ENCODE measurements at places on chromosomes 7 and 10.

GRCh38 chr10:80452069-80452468, 2.0 kb upstream of the TSPAN14 start:
- DNase-seq = no peak

DNA sequence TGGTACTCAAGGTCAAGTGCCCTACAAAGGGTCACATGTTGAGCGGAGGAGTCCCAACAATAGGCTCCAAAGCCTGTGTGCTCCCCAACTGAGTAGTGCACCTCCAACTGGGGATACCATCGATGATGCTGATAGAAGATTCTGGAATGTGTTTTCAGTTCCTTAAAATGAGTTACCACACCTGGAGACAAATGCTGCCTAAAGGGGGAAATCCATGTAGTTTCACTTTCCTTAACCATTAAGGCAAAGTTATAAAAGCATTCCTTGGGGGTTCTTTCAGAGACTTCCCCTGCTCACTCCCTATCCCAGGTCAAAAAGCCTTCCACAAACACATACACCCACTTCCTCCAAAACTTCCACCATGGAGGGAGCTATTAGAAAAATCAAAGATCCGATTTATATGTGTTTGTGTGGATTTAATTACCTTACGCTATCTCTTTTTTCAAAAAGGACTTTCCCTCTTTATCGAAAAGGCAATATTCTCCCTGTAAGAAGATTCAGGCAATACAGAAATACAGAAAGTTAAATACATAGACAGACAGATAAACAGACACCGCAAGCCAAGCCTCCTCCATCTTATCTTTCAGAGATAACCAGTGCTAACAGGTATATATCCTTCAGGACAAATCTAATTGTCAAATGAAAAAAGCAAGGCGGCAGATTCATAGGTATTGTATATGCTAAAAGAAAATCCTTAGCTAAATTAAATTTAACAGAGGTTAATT, 135.9 kb upstream of the ASAH2 start:
- DNase-seq = no peak

GRCh38 chr7:104878577-104878976, 135.4 kb upstream of the KMT2E start:
- DNase-seq = no peak

GRCh38 chr10:69645296-69646184, 15.5 kb downstream of the FAM241B start:
- no peak for DNase-seq

DNA sequence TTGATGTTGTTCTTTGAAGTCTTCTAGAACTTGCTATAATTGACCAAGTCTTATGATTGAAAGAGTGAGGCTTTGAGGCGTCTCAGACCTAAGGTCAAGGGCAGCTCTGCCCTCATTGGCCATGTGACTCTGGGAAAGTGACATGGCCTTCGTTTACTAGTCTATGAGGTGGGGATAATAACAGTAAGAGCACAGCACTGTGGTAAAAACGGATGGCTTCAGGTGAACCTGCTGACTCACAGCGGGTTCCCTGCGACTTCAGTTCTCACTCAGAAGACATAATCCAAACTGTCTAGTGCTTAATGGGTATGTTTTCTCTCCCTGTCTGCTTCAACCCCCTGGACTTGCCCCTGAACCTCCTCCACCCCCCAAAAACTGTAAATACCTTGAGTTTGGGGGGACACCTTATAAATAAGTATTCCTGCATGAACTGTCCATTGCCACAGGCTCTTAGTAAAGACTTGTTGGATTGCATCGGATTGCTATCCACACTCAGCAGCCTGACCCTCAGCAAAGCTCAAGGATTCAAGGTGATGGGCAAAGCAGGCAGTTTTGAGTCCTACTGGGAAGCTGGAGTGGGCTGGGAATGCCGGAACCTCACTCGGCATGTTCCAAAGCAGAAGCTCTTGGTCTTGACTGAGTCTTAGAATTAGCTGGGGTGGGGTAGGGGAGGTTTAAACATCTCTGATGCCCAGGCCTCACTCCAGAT, 304.6 kb downstream of the KLF6 start:
- no peak for DNase-seq

- no peak for DNase-seq
These were observed 39.9 kb downstream of the PWWP2B start for GRCh38 chr10:132436861-132437410.

DNA sequence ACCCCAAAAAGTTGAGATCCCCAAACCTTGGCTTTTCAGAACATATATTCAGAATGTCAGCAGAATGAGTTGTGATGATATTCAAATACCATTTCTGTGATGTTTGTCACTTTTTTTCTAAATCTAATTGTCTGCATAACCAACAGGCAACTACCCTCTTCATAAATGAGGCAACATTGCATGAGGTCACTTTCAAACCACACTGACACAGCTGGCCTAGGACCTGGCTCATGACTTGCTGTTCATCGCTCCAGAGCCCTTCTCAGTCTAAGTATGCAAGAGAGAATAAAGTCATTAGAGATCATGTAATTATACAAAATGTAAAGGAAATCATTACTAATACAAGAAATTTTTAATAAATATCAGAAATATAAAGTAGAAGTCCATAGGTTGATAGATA, 681.9 kb downstream of the GRM8 start:
- DNase-seq = no peak

DNA sequence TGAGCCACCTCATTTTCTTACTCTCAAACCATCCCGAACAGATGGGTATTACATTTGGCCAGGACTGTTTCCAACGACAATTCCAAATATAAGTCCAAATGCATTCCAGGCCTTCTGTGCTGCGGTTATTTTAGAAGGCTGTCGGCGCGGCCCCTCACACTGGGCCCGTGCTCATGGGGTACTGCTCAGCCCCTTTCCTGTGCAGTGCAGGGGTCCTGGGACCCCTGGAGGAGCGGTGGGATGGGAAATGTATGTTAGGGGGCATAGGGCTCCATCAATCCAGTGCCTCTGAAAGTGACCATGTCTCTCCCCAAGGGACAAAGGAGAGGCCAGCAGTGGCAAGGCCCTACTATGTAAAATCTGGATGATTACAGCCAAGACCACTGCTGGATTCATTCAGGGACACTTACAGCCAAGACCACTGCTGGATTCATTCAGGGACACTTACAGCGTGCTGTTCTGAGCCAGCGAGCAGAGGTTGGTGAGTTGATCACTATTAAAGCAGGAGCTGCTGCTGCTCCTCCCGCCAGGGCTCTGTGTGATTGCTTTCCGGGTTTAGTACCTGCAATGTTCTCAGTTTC, 66.3 kb downstream of the CHST15 start:
- DNase-seq = no peak

GRCh38 chr10:49366460-49366859, 29.4 kb downstream of the DRGX start:
- no peak for DNase-seq

GRCh38 chr7:100691676-100692577, 2.1 kb downstream of the GIGYF1 start:
- peak; percentile 73 for DNase-seq

GRCh38 chr10:119279441-119279840, 72.1 kb downstream of the GRK5 start:
- DNase-seq = no peak

- DNase-seq = no peak
These were observed 78.2 kb downstream of the AKR1C4 start for GRCh38 chr10:5274795-5275194.

DNA sequence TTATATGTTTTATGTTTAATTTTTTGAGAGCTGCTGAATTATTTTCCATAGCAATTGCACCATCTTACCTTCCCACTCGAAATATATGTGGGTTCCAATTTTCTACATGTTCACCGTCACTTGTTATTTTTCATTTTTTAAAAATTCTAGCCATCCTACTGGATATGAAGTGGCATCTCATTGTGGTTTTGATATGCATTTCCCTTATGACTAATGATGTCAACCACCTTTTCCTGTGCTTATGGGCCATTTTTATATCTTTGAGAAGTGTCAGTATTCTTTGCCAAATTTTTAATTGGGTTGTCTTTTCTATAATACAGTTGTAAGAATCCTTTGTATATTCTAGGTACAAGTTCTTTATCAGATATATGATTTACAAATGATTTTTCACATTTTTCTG, 27.8 kb downstream of the NHLRC2 start:
- no peak for DNase-seq

GRCh38 chr7:91137153-91137787, 127.0 kb upstream of the FZD1 start:
- no peak for DNase-seq

- DNase-seq = no peak
These were observed 35.8 kb upstream of the EIF4H start for GRCh38 chr7:74138334-74138867.

- DNase-seq = no peak
These were observed 33.8 kb downstream of the NOLC1 start for GRCh38 chr10:102185811-102186527.

DNA sequence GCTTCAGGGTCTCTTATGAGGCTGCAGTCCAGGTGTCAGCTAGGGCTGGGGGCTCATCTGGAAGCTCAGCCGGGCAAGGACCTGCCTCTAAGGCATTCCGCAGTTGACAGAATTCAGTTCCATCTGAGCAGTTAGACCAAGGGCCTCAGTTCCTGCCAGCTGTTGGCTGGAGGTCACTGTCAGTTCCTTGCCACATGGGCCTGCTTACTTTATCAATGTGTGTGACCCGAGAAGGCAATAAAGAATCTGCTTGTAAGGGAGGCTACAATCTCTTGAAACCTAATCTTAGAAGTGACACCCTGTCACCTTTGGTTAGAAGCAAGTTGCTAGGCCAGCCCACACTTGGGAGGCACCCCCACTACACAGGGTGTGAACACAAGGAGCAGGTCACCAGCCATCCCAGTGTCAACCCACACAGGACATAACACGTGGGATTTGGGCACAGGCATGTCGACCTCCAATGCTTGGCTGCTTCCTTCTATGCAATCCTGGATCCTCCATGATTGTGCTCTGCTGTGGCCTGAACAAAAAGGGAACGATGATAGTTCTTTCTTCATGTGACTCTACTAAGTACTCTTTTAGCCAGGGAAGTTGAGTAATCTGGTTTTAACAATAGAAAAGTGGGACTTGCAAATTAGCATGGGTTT, 41.8 kb downstream of the MTURN start:
- DNase-seq = no peak

DNA sequence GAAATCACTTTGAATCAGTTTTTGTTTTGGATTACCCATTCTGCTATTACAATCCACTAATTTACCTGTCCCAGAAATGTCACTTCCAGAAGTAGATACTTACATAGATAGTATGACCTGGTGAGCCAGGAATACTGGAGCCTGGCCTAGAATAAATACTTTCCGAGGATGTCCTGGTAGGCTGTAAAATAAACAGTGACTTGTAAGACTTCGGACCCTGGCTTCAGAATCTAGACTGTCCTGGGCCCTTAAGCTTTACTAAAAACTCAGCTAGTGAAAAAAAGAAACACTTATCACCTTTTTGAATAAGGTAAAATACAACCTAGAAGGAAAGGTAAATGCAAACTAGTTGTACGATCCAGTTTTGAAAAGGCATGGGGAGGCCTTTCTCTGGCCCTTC, 69.5 kb upstream of the AFAP1L2 start:
- DNase-seq = no peak

- no peak for DNase-seq
These were observed 100.3 kb downstream of the RAPGEF5 start for GRCh38 chr7:22256541-22257096.

GRCh38 chr10:72407471-72407870, 52.8 kb upstream of the DNAJB12 start:
- no peak for DNase-seq

DNA sequence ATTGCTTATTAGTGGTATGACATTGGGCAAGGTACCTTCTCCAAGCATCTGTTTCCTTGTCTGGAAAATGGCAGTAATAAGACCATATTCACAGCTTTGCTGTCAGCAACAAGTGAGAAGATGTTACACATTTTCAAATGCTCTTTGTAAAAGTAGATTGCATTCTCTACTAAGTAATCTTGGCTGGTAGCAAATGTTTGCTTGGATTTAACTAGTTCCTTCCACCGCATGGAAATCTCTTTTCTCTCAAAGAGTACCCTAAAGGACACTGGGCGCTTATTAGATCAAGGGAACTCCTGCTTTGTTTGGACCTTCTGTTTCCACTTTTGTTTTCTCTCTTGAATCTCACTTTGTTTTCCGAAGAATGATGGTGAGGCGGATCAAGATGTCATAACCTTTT, 185.2 kb upstream of the BMPER start:
- DNase-seq = no peak

DNA sequence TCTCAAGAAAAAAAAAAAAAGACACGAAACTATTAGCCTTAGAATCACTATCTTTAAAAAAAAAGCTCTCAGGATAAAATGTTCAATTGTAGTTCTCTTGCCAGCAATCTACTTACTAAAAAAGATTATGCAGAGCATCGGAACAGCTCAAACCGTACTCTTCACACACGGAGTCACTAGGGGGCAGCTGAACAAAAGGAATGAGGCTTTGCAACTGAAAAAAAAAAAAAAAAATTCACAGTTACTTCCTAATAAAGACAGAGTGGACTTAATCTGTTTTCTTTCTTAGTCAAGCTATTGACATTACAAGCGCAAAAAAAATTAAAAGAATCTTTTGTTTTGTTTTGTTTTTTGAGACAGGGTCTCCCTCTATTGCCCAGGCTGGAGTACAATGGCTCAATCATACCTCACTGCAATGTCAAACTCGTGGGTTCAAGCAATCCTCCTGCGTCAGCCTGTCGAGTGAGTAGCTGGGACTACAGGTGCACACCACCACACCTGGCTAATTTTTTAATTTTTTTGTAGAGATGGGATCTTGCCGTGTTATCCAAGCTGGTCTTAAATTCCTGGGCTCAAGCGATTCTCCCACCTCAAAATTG, 11.5 kb downstream of the PMS2 start:
- peak; percentile 63 for DNase-seq

GRCh38 chr10:88082806-88083596, 219.6 kb downstream of the PTEN start:
- DNase-seq = no peak

GRCh38 chr7:47982610-47983009, 3.2 kb upstream of the HUS1 start:
- no peak for DNase-seq

DNA sequence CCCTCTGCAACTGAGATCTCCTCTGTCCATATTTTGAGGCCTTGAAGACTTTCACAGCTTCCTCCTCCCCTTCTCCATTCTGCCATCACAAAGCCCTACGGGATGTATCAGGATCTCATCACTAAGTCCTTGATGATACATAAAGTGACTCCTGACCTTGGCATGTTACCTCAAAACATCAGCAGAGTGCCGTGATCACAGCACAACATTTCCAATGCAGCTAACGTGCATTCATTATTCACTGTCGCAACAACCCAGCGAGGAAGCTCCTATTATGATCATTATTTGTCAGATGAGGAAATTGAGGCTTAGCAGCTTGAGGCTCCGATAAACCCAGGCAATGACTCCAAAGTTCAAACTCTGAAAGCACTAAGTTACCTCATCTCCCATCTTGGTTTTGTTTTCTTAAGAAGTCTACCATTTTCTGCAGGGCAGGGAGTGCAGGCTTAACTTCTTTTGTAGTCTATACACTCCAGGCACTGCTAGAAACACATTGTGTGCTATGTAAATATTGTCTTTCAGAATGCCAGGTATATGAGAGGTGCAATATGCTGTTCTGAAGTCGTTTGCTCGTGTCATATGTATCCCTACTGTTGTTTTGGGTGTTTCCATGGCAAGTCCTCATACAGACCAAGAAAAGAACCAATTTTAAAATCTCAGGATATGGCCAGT, 80.6 kb upstream of the C1QL3 start:
- DNase-seq = no peak

Data from NCI-H1694 (cell line).